ENCODE measurements at places on chromosomes 7 and 10.

GRCh38 chr10:112698133-112698817, 251.3 kb downstream of the VTI1A start:
- DNase-seq, result no peak

- peak; percentile 78 for DNase-seq
These were observed 15.6 kb downstream of the PDAP1 start for GRCh38 chr7:99392659-99393354.

- no peak for DNase-seq
These were observed 27.9 kb upstream of the ASCC1 start for GRCh38 chr10:72243822-72244437.

GRCh38 chr10:129207297-129207696, 259.7 kb upstream of the MGMT start:
- DNase-seq, result no peak

DNA sequence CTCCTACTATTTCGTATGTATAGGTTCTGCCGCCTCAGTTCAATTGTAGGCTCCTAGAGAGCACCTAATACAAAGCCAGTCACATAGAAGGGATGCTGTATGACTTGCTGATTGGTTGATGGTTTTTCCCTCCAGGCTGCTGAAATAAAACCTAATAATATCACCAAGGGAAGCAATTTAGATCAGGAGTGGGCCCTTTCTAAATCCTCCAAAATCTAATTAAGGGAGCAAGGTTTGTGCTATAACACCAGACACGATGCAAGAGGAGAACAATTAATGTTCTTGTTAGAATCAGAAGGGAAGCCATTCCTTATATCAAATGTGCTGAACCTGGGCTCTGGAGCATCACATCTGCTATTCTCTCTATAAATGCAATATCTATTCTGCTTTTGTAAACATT, 42.0 kb upstream of the SLC13A1 start:
- no peak for DNase-seq

DNA sequence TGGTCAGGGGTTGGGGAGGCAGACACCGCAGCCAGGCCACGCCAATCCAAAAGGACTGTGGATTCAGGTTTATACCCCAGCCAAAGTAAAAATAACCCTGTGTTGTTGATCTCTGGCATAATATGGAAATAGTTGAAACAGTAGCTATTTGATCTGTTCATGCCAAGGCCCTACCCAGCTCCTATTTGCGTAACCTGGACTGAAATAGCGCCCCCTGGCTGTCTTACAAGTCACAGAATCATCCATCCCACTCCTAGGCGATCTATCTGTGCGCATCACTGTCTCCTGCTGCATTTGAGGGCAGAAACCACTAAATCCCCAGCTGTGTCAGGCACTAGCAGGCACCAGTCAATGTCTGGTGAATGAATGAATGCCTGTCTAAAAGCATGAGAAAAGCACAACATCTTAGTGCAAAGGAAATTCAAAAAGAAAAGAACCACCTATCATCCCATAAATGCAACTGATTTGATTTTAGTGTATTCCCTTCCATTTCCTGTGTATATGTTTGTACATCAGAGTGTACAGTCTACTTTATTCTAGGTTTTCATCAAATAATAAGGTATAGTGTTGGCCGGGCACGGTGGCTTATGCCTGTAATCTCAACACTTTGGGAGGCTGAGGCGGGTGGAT, 160.0 kb downstream of the SLIT1 start:
- peak; percentile 39 for DNase-seq

- DNase-seq, result no peak
These were observed 36.0 kb upstream of the ACBD5 start for GRCh38 chr10:27276581-27276980.

- no peak for DNase-seq
These were observed 135.9 kb downstream of the ARHGAP22 start for GRCh38 chr10:48468866-48469511.

- no peak for DNase-seq
These were observed 29.4 kb upstream of the MBL2 start for GRCh38 chr10:52801947-52802346.

DNA sequence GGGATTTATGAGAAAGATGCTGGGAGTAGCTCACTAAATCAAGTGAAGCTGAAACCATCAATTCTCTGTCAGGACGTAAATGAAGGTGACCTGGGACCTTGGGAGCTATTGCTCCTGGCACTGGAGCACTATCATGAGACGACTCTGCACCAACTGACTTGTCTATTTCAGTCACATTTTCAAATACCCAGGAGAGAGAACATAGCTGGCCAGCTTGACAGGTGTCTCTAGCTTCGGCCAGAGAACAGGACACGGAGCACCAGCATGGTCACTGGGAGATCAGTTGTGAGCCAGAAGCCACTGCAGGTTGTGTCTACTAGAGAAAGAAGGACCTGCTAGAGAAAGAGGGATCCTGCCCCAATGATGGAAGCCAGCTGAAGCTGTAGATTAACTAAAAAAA, 17.4 kb upstream of the ATOH7 start:
- no peak for DNase-seq

DNA sequence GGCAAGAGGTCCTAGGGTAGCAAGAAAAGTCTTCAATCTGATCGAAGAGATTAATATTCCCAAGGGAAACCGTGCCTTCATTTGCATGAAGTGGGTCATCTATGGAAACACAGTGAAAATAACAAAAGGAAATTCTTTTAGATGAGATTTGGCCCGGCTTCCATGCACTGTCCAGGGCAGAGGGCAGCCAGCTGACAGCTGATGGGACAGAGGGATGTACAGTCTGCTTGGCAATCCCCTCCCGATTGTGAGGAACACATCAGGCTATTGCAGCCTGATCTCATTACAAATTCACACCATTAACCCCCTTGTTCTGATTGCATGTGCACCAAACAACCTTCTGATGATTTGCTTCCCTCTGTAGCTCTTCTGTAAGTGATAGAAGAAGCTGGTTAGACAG, 105.3 kb downstream of the FRMD4A start:
- DNase-seq, result no peak

DNA sequence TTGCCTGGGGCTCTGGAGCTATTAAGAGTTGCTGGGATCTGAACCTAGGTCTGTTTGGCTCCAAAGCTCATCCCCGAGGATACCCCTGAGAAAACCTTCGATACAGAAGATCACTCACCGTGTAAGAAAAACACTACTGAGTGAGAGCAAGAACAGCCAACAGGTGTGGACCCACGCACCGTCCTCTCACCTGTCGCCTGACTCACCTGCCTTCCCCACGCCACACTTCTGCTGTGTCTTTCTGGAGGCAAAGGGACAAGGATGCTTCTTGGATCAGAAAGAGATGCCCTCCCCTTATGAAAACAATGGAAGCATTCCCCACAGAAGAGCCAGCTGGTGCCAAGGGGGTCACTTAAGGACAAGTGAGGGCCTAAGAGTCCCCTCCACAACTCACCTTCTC, 46.7 kb downstream of the COL13A1 start:
- DNase-seq, result no peak

DNA sequence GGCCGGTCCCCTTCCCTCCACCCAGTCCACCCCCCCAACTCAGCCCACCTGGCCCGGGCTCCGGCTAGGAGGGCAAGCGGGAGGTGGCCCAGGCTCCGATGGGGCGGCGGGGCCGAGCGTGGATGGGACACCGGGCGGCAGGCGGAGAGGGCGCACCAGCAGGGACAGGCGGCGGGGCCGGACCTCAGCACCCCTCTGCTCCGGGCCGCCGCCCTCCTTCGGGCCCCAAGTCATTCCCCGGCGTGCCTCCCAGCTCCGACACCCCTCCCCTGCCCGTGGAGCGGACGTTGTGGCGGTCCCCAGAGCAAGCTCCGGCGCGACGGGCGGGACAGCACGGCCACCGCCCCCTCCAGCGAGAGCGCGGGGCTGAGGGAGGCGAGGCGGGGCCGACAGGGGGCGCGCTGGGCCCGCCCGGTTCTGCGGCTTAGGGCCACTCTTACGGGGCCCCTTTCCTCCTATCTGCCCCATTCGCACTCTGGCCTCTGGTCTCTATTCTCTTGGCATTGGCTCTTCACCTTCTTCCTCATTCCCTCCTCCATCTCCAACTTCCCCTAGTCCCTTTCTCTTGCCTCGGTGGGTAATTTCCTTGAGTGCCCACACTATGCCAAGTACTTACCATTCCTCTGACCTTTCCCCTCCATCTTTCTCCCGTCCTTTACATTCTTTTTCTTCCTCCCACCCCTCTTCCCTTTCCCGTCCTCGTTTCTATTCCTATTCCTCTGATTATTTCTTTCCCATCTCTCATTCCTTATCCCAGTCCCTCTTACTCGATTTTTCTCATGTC, 701 bp upstream of the GBX1 start:
- peak; percentile 68 for DNase-seq

DNA sequence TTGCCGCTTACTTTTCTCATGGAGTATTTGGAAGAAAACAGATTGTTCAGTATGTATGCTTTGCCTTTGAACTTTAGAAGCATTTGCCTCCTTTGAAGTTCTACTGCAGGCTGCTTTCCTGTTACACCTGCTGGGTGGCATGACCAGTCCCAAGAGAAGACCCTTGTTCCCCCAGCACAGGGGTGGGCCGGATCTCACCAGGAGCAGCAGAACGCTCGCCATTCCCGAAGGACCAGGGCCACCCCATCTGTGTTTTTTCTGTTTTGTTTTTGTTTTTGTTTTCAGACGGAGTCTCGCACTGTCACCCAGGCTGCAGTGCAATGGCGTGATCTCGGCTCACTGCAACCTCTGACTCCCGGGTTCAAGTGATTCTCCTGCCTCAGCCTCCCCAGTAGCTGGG, 493.6 kb downstream of the PTPRN2 start:
- DNase-seq, result no peak

DNA sequence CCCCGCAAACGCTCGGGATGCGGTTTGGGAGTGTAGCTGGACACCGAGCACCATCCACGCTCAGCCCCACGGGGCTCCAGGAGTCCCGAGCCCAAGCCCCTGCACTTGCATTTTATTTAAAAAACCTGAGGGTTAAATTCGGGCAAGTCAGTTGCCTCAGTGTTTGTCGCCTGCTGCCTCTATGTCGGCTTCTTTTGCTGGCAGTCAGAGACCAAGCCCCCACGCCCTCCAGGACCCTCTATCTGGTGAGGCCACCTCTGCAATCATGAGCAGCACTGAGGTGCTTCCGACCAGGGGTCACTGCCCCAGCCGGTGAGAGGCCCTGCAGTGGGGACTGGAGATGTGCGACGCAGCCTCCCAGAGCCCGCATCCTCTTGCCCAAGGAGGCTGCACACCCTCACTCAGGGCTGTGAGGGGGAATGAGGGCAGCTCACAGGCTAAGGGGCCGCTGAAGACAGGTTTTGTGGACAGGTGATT, 13.3 kb upstream of the ZNF273 start:
- no peak for DNase-seq
